ENCODE measurements at places on chromosomes 12 and 14.
A peak's percentile ranks its signal among the peaks of the same experiment; 100 is the strongest.

DNA sequence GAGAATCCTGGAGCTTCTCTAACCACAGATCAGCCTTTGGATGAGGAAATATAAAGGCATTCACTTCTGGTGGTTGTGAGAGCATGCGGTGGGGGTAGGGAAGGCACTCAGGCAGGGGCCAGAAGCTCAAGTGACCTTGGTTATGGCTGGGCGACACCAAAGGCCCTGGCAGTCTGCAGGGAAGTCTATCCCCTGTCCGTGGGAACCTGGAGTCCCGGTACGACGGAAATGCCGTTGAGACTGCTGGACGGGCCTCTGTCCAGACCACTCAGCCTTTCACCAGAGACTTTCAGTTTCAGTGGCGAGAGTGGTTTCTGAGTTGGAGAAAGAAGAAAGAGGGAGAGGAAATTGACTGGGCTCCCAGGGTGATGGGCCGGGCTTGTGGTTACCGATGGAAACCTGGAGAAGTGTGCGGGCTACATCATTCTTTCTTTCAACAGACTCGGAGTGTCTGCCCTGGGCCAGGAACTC lies 20.9 kb downstream of the ISCA2 start:
- no peak overlapping the region for H3K27ac ChIP-seq
- H3K27me3 ChIP-seq: peaks cover 89% of the 10 kb centered on the region
- peaks cover 7% of the 10 kb centered on the region for H3K4me1 ChIP-seq
- H3K36me3 ChIP-seq: no peaks in the 10 kb centered on the region

DNA sequence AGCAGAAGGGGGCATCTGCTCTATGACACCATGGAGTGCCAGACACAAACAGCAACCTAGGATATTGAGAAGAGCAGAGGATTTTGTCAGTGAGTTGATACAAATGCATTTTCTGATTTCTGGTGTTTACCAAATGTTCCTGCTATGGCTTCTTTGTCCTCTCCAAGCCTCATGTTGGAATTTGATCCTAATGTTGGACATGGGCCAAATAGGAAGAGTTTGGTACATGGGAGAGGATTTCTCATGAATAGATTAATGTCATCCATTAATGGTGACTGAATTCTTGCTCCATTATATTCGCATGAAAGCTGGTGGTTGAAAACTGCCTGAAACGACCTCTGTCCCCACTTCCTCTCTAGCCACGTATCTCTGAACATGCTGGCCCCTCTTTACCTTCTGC lies 1002.2 kb upstream of the FLRT2 start:
- H3K27ac ChIP-seq: no peak overlapping the region
- H3K4me1 ChIP-seq: no peaks in the 10 kb centered on the region
- no peaks in the 10 kb centered on the region for H3K27me3 ChIP-seq
- ATAC-seq: no peak
- no peak overlapping the region for H3K4me3 ChIP-seq

DNA sequence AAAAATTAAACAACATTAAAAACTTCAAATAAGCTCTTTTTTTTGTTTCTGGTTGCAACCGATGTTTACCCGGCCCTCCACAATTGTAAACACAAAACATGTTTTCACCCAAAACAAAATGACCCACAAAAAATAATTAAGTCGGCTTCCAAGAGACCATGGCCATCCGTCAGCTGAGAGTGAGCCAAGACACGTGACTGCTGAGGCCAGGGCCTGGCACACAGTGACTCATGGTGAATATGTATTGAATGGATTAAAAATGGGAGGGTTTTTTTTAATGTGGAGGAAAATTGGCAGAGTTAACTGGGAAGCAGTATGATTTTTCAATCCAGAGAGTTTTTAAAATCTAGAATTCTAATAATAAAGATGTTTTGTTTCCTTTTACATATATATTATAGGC lies 13.8 kb upstream of the CPNE8 start:
- H3K4me1 ChIP-seq: no peaks in the 10 kb centered on the region
- no peak overlapping the region for H3K27ac ChIP-seq

DNA sequence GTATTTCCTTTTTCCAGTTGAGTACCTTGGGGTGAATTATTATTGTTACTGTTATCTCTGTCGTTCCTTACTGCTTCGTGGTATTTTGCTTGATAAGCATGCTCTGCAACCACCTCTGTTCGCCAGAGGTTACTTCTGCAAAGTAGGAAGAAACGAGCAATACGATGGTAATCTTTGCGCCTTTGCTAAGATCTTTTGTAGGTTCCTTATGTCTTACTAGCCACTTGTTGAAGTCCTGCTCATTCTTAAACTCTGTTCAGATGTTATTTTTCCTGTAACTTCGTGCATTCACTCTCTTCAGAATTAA lies 729 bp upstream of the M6PR start:
- H3K27ac ChIP-seq: peak overlapping the region; percentile 92
- peaks cover 30% of the 10 kb centered on the region for H3K36me3 ChIP-seq
- H3K4me3 ChIP-seq: peak overlapping the region; percentile 97
- ATAC-seq: peak; percentile 43
- H3K4me1 ChIP-seq: peaks cover 34% of the 10 kb centered on the region

DNA sequence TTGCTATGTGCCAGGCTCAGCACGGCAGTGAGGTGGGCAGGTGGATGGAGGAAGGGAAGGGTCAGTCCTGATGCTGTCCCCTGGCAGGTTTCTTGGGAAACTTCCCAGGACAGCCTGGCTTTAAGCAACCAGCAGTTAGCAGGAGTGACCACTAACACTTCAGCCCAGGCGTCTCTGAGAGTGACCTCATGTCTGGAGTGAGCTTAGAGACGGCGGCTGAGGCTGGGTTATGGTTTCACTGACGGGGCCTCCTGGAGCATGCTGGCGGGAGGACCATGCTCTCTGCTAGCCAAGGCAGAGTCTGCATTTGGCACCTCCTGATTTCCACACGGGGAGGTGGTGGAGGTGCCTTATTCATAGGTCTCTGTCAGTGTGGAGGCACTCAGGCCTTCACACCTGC lies 2.5 kb downstream of the HHIPL1 start:
- H3K36me3 ChIP-seq: no peaks in the 10 kb centered on the region
- no peaks in the 10 kb centered on the region for H3K4me1 ChIP-seq
- ATAC-seq: no peak
- H3K4me3 ChIP-seq: no peak overlapping the region
- peaks cover 74% of the 10 kb centered on the region for H3K27me3 ChIP-seq
- H3K27ac ChIP-seq: no peak overlapping the region

DNA sequence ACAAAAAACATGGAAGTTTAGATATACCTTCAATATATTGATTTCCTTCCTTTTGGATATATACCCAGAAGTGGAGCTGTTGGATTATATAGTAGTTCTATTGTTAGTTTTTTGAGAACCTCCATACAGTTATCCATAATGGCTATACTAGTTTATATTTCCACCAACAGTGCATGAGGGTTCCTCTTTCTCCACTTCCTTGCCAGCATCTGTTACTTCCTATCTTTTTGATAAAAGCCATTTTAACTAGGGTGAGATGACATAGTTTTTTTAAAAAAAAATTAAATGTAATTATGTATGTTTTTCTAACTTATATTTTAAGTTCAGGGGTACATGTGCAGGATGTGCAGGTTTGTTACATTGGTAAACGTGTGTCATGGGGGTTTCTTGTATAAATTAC lies 10.0 kb upstream of the SLC38A4 start:
- H3K36me3 ChIP-seq: no peaks in the 10 kb centered on the region
- H3K27me3 ChIP-seq: peaks cover 37% of the 10 kb centered on the region
- H3K27ac ChIP-seq: no peak overlapping the region
- ATAC-seq: no peak

DNA sequence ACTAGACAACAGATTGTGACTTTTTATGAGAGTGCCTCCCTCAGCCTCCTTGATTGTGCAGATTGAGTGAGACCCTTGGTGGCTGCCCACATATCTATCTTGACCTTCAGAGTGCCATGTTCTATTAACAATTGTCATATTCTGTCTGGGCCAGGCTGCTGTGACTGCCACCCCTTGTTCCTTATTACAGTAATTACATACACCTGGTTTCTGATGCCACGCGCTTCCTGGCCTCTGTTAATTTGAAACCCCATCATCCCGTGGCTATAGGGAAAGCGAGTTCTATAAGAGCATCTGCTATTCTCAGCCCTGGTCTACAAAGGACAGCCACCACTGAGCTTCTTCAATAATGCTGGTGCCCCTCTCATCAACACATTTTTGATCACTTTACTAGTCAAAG lies 228.7 kb downstream of the PCNX1 start:
- H3K27ac ChIP-seq: no peak overlapping the region
- H3K4me3 ChIP-seq: no peak overlapping the region
- peaks cover 15% of the 10 kb centered on the region for H3K4me1 ChIP-seq
- no peaks in the 10 kb centered on the region for H3K36me3 ChIP-seq
- no peak for ATAC-seq

- H3K36me3 ChIP-seq: no peaks in the 10 kb centered on the region
- H3K27ac ChIP-seq: no peak overlapping the region
- ATAC-seq: no peak
- H3K27me3 ChIP-seq: no peaks in the 10 kb centered on the region
Observed at GRCh38 chr14:42490536-42490935, 883.9 kb downstream of the LRFN5 start.

- H3K4me3 ChIP-seq: no peak overlapping the region
- H3K27ac ChIP-seq: peak overlapping the region; percentile 47
- no peak for ATAC-seq
- peaks cover 12% of the 10 kb centered on the region for H3K4me1 ChIP-seq
- peaks cover 44% of the 10 kb centered on the region for H3K36me3 ChIP-seq
Observed at GRCh38 chr12:125013816-125014442, 20.5 kb downstream of the BRI3BP start.

DNA sequence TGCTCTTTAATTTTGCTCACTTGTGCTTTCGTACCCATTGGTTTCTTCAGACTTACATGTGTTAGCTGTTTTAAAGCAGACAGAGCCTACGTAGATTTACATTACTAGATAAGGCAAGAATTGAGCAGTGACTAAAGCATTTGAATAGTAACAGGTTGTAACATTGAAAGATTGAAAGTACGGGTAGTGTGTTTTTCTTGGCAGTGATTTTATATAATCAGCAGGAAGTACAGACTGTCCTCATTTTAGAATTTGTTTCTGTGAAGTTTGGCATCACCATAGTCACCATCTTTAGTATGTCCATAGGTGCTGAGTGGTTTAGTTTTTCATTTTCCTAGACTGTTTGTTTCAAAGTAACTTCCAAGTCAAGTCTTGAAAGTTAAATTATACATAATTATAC lies 14.0 kb downstream of the RTRAF start:
- no peaks in the 10 kb centered on the region for H3K27me3 ChIP-seq
- H3K4me1 ChIP-seq: no peaks in the 10 kb centered on the region
- no peak overlapping the region for H3K4me3 ChIP-seq
- ATAC-seq: no peak

DNA sequence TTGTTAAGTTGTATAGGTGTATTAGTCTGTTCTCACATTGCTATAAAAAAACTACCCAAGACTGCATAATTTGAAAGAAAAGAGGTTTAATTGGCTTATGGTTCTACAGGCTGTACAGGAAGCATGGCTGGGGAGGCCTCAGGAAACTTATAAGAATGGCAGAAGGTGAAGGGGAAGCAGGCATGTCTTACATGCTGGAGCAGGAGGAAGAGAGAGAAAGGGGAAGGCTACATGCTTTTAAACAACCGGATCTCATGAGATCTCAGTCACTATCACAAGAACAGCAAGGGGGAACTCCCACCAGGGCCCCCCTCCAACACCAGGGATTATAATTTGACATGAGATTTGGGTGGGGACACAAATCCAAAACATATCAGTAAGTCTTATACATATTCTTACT lies 60.5 kb upstream of the OR10AD1 start:
- no peaks in the 10 kb centered on the region for H3K36me3 ChIP-seq
- H3K27me3 ChIP-seq: peaks cover 26% of the 10 kb centered on the region
- peaks cover 8% of the 10 kb centered on the region for H3K4me1 ChIP-seq
- H3K27ac ChIP-seq: no peak overlapping the region
- ATAC-seq: no peak

- no peak overlapping the region for H3K4me3 ChIP-seq
- H3K27me3 ChIP-seq: no peaks in the 10 kb centered on the region
- peaks cover 16% of the 10 kb centered on the region for H3K36me3 ChIP-seq
- peaks cover 60% of the 10 kb centered on the region for H3K4me1 ChIP-seq
Observed at GRCh38 chr14:70916799-70917198, 9.5 kb downstream of the PCNX1 start.

DNA sequence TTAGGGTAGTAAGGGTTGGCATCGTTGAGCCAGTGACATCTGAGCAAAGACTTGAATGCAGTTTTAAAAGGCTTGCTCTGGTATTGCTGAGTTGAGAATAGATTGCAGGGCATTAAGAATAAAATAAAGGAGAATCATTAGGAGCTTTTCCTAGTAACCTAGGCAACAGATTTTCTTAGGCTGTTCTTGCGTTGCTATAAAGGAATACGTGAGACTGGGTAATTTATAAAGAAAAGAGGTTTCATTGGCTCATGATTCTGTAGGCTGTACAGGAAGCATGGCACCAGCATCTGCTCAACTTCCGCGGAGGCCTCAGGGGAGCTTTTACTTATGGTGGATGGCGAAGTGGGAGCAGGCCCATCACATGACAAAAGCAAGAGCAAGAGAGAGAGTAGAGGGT lies 97.4 kb downstream of the RAD51B start:
- peaks cover 11% of the 10 kb centered on the region for H3K36me3 ChIP-seq
- peaks cover 4% of the 10 kb centered on the region for H3K4me1 ChIP-seq
- no peaks in the 10 kb centered on the region for H3K27me3 ChIP-seq
- H3K27ac ChIP-seq: no peak overlapping the region
- no peak for ATAC-seq

- peak; percentile 15 for ATAC-seq
- H3K4me1 ChIP-seq: peaks cover 83% of the 10 kb centered on the region
- H3K36me3 ChIP-seq: peaks cover 43% of the 10 kb centered on the region
Observed at GRCh38 chr12:6961695-6962284, 8.7 kb downstream of the PHB2 start.

- H3K4me3 ChIP-seq: peak overlapping the region; percentile 97
- peak; percentile 90 for ATAC-seq
- H3K36me3 ChIP-seq: peaks cover 22% of the 10 kb centered on the region
- H3K27ac ChIP-seq: peak overlapping the region; percentile 96
- H3K27me3 ChIP-seq: no peaks in the 10 kb centered on the region
- H3K4me1 ChIP-seq: peaks cover 80% of the 10 kb centered on the region
Observed at GRCh38 chr14:50061664-50062437, 54.5 kb downstream of the VCPKMT start.

- no peak for ATAC-seq
- H3K36me3 ChIP-seq: no peaks in the 10 kb centered on the region
- H3K4me3 ChIP-seq: no peak overlapping the region
- H3K4me1 ChIP-seq: peaks cover 29% of the 10 kb centered on the region
- peak overlapping the region; percentile 62 for H3K27ac ChIP-seq
- no peaks in the 10 kb centered on the region for H3K27me3 ChIP-seq
Observed at GRCh38 chr14:91866061-91866460, 1.3 kb downstream of the TC2N start.

Measured in stimulated activated memory B cell treated with anti-CD40 and anti-IgM and Interleukin-4, amounts not matched to agents 10 μg/mL and 1 μg/mL and 100 μg/mL, for 72 hours (primary cell).